ENCODE measurements at places on chromosomes 2 and 18.

DNA sequence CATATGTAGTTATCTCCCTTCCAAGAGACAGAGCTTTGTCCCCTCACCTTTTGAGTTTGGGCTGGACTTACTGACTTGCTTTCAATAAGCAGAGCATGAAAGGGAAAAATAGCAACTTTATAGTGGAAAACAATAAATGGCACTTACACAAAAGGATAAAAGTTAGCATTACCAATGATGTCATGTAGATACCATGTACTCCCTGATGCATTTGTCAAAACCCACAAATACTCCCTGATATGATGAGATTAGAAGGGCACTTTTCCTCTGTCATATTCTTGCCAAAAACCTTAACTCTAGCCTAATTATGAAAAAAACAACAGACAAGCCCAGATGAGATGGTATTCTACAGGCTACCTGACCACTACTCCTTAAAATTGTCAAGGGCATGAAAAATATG, 16.0 kb downstream of the HIBCH start:
- no peak for DNase-seq

DNA sequence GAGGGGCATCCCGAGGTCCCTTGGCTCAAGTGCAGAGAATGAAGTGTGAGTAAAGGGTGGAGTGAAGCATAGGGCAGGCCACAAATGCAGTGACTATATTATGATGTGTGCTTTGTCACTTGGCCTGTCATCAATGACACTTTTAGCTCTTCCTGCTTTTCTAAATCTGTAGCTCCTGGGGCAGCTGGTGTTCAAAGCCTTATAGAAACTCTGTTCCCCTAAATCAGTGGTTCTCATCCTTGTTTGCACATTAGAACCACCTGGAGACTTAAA, 135.6 kb upstream of the LGALSL start:
- no peak for DNase-seq

DNA sequence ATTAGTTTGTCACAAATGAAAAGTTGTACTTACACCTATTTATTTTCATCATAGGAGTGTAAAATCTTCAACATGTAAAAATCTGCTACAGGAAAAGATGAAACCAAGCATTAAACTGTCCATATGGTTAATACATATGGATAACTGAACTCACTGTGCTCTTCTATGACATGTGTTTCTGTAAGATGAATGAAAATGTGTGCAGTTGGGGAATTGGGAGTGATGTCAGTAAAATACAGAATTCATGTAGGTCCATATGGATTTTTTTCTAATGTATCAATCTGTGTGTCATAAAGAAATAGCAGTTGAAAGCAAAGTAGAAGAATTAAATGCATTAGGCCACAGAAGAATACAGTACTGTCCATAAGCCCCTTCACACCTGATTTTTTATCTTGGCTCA, 178.4 kb upstream of the COL3A1 start:
- no peak for DNase-seq

DNA sequence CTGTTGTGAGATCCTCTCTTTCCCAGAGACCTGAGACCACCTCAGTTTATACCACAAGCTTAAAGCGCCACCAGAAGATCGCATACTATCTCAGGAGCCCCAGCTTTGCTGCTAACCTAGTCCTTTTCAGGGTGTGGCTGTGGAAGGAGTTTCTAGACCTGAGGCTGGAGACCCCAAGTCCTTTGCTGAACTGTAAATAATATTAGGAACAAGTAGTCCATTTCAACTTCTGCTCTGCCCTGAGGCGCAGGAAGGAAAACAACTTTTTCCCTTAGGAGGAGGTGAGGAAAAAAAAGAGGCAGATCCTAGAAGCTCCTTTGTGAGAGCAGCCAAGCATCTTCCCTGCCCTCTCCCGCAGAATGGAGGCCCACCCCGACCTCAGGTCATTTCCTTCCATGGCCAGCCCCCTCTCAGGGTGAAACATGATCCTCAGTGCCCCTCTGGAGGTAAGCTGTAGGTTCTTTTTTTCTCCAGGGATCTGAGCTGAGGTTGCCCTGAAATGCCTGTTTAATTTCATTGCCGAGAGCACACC, 122.8 kb upstream of the LGALSL start:
- no peak for DNase-seq

DNA sequence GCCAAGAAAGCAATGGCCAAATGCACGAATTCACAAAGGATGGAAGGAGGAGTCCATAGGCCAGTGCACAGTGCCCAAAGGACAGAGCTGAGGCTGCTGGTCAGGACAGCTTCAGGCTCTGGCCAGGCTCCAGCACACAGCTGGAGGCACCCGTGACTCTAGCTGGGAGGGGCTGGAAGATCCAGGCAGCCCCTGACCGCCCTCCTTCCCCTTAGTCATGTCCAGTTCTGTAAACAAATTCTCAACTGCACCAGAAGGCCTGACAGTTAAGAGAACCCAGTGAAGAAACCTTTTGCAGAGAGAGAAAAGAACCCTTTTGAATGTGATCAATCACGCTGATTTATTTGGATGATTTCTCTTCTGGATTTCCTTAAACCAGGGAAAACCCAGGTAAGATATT, 7.7 kb upstream of the YWHAQ start:
- DNase-seq: peak; percentile 21

- no peak for DNase-seq
Measured at GRCh38 chr2:241495172-241496002, 13.0 kb downstream of the STK25 start.

GRCh38 chr2:7919510-7919909, 762.3 kb upstream of the ID2 start:
- no peak for DNase-seq

GRCh38 chr2:53969968-53970723, 647 bp downstream of the PSME4 start:
- DNase-seq: peak; percentile 67

GRCh38 chr2:19838616-19839015, 63.2 kb downstream of the TTC32 start:
- DNase-seq: no peak

DNA sequence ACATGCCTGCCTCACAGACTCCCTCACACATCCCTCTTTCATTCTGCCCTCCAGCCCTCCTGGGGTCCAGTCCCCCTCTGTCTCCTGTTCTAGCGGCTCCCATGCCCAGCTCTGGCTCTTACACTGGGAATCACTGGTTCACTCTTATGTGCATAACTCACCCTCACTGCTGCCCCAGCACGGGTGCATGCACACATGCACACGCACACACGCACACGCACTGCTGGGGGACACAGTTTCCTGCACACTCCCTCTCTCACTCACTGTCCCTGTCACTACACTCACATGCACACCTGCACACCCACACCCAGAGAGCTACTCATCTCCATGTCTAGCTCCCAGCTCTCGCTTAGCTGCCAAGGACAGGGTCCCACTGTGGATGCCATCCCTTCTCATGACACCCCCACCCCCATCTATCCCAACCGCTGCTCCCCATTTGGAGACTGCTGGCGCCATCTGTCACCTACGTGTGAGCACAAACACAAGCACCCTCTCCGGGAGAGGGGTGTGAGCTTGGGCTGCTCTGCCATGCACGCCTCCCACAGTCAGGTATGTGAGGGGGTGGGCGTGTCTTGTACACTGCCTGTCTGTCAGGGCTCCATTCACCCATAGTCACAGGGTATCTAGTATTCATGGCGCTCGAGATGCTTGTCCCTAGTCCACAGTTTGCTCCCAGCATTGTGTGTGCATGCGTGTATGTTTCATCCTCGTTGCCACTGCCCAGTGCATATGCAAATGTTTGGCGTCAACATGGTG, 1.8 kb downstream of the ASIC4 start:
- DNase-seq: no peak

DNA sequence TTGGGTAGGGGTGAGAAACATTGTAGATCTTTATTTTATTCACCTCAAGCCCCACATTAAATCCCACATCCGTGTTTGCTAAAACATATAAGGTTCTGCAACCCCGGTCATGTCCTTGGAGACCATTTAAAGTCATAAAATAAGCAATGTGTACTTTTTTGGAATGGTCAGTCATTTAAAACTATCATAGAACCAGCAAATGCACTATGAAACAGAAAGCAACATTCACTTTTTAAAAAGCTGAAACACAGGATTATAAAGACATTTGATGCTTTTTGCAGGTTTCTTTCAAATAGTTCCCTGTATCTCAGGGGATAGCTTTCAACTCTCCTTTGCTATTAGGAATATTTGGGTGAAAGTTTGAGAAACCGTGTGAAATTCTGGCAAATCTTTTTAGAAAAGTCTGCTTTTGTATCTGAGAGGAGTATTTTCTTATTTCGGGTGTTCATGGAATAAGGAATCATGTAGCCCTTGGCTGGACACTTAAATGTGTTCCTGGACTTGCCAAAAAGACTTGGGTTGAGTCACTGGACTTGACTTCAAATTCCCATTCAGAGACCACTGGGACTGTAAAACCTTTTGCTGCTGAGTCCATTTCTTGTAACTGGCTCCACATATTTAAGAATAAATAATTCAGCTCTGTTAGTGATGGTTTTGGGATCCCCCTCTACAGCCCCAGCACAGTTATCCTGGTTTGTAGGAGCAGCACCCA, 5.9 kb upstream of the CETN1 start:
- DNase-seq: no peak

DNA sequence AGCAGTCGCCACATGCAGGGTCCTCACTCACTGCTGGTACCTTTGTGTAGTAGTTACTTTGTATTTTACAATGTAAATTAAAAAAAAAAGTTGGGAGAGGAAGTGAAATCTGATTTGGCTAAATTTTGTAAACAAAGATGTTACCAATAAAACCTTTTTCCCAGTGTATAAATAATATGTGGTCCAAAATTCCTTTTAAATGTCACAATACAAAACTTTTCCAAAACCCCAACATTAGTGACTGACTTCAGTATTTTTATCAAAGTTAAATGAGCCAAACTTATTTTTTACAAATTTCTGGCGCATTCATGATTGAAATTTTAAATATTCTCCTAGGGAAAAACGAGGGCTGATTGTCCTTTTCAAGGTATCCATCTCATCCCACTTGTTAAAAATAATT, 239.9 kb downstream of the AGAP1 start:
- DNase-seq: no peak

- no peak for DNase-seq
Measured at GRCh38 chr2:114001937-114002336, 112.0 kb downstream of the ACTR3 start.

- peak; percentile 93 for DNase-seq
Measured at GRCh38 chr2:108448678-108449409, at the start of gene GCC2. GCC2 (plus strand) TSS chr2:108449206; CDS start chr2:108449275, 69 bp downstream.

GRCh38 chr18:73352546-73352945, 484.8 kb upstream of the NETO1 start:
- no peak for DNase-seq

DNA sequence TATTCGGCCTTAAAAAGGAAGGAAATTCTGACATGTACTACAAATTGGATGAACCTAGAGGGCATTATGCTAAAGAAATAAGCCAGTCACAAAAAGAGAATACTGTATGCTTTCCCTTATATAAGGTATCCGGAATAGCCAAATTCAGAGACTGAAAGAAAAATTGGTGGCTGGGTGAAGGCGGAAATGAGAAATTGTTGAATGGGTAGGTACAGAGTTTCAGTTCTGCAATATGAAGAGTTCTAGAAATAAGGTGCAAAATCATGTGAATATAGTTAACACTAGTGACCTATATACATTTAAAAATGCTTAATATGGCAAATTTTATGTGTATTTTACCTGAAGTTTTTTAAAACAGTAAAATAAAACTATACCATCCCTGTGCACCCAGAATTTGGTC, 43.1 kb downstream of the RMP24 start:
- no peak for DNase-seq

- no peak for DNase-seq
Measured at GRCh38 chr2:134268265-134268664, 14.4 kb downstream of the MGAT5 start.

- no peak for DNase-seq
Measured at GRCh38 chr2:206716623-206717022, 1.6 kb downstream of the DYTN start.

GRCh38 chr2:120669121-120669952, 66.3 kb upstream of the GLI2 start:
- no peak for DNase-seq

DNA sequence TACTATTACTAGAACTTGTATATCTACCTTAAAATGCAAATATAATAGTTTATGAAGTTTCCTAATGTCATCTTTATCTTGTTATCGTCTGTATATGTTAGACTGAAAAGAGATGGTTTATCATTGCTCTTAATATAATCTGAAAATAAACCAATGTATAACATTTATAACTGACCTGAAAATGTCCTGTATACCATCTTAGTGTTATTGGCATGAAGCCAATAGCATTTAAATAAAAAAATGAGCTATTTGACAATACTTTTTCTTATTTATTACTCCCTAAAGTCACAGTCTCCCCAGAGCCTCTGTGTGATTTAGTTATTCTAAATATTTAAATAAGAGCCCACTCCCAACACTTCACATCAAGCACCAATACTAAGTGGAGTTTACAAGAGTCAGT, 1.8 kb downstream of the VWC2L start:
- no peak for DNase-seq

GRCh38 chr2:127027715-127028114, 79.2 kb downstream of the BIN1 start:
- no peak for DNase-seq

DNA sequence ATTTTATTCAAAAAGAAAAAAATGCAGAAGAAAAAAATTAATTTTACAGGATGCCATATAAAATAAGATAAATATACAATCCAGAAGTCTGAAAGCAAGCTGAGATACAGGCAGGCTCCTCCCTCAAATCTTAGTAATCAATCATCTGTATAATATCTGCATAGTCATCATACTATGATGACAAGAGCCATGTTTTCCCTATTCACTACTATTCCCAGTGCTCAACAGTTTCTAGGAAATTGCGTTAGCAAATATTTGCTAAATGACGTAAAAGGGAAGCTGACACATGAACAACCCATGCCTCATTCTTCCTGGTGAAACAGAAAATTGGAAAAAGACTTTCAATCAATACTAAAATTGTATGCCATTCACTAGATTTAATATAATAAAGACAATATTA, 793.2 kb downstream of the SUCLG1 start:
- peak; percentile 68 for DNase-seq

- DNase-seq: no peak
Measured at GRCh38 chr18:57331718-57332117, 20.6 kb upstream of the ST8SIA3 start.

- no peak for DNase-seq
Measured at GRCh38 chr2:81675641-81676040, 1371.1 kb upstream of the LRRTM1 start.
